Esophagus squamous epithelium (tissue), 5 donors: ENCODE measurements at places on chromosomes 2 and 18.

DNA sequence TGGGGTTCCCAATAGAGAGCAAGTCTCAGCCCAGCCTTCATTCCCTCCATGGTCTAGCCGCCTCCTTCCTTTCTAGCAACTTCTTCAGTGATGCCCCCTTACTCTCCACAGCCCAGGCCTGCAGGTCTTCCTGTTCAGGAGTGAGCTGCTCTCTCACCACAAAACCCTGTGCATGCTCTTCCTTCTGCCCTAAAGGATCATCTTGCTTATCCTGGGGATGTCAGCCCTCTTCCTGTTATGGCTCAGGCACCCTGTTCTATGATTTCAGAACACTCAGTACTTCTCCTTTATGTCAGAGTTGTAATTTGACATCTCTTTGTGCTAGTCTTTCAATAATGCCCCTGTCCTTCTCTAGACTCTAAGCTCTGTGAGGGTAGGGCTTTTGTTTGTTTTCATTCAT is 19.4 kb downstream of the TMEM178A start:
- DNase-seq: no peak

- DNase-seq: no peak
These were observed 954 bp downstream of the CCNT2 start for GRCh38 chr2:134919341-134920210.

DNA sequence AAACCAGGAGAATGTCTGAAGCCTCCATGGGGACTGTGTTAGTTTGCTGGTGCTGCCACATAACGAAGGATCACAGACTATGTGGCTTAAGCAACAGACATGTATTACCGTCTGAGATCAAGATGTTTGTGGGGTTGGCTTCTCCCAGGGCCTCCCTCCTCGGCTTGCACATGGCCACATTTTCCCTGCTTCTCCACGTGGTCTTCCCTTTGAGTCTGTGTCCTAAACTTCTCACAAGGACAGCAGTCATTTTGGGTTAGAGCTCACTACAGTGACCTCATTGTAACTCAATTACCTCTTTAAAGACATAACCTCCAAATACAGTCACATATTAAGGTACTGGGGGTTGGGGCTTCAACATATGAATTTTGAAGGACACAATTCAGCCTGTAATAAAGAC is 44.6 kb upstream of the LPIN2 start:
- no peak for DNase-seq

GRCh38 chr2:112255875-112256274 is 1.0 kb upstream of the ZC3H8 start:
- DNase-seq: no peak

- DNase-seq: no peak
These were observed 17.4 kb downstream of the LDLRAD4 start for GRCh38 chr18:13235981-13236380.

DNA sequence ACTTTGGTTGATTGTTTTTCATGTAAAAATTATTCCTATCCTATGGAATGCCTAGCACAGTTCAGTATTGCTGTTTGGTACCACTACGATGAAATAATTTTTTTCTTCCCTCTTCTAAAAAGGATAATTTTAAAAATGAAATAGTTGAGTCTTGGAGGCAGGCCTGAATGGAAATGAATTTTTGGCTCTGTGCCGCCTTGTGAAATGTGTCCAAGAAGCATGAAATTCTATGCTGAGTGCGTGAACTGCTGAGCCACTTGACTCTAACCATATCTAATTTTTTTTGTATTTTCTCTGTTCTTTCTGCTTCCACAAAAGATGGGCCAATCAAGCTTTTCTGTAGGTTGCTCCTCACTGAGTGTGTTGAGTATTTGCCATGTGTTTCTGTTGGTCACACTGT is 95.0 kb downstream of the PRPF40A start:
- no peak for DNase-seq

DNA sequence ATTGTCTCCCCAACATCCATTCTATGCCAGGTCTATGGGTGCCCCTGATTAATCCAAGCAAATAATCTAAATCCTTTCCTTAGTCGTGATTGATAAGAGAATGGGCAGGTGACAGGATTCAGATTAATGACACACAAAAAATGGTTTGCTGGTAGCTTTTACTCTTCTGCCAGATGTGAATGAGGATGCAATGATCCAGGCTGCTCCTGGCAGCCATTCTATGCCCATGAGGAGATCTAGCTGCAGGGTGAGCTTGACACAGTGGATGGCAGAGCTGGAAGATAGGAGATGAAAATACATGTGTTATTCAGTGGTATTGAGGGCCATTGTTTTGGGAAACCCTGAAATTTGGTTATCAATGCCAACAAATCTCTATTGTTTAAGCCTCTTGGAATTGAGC is 69.7 kb downstream of the ACYP2 start:
- DNase-seq: no peak

- no peak for DNase-seq
These were observed 292.6 kb downstream of the PLCL1 start for GRCh38 chr2:198096965-198097364.

DNA sequence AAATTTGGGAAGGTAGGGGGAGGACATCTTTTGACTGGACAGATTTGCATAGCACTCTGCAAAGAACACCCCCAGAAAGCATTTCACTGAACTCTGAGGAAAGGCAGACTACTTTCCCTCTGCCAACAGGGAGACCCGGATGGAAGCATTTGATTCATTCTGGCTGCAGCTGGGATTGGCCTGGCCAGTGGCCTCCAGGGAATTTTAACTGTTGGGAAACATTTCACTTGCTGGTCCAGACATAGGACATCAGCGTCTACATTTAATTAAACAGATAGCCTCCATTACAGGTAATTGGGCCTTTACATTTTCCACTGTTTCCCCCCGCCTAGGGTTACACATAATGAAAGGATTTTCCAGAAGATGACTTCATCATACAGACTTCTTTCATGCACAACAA is 92.8 kb downstream of the MARCHF4 start:
- no peak for DNase-seq

- no peak for DNase-seq
These were observed 138.9 kb upstream of the CAVIN2 start for GRCh38 chr2:191985740-191986139.
